ENCODE measurements at places on chromosomes 7 and 10.

DNA sequence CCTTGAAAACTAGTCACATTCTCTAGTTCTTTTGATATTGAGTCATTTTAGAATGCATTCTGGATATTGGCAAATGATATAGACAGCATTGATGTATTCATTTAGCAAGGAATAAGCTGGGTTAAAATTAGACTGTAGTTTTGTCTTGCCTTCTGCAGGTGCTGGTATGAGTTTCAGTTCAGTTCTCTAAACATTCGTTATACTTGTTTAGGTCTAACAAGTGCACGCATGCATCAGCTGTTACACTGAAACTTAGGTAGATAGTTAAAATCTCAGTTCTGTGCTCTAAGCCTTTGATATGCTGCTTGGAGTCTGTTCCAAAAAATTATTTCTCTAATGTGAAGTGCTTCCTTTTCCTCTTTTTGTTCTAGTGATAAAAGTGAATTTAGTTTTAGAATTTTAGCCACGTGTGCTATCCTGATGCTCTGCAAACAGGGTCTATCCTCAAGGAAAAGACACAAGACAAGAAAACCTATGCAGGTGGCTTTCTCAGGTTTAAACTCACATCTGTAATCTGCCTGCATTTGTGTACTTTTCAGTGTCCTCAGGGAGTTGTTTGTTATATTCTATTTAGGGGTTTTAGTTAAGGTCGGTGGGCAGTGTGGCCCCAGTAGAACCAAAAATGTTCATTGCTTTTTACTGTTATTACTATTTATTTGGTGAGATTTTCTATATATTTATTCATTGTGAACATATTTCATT, 409.0 kb downstream of the CDC14C start:
- no peak for DNase-seq

- DNase-seq, result no peak
These were observed 28.2 kb downstream of the CDK14 start for GRCh38 chr7:90624225-90624911.

DNA sequence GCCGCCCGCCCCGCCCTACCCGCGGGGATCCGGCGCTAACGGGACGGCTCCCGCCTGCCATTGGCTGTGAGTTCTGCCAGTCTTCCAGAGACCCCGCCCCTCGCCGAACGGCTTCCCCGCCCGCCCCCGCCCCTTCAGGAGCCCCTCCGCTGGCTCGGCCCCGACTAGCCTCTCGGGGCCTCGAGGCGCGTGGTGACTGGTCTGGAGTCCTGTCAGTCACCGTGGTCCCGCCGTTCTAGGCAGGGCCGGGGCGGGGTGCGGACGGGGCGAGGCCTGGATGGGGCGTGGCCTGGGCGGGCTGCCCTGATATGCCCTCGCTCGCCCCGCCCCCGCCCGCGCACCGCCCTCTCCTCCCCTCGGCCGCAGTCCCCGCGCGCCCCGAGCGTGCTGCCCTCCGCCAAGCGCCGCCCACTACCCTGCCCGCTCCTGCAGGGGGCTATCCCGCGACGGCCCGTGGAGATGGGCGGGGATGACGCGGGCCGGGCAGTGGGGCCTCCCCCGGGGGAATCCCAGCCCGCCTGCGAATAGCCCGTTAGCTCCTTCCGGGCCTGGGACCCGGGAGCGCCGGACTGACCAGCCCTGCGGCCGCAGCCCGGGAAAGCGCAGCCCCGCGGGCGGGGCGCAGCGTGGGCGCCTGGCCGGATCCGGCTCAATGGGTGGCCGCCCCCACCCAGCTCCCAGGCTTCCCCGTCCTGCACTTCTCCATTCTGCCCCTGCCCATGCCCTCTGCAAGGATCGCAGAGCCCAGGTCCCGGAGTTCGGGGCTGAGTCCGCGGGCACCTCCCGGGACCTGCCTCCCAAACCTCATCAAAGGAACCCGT, 444 bp upstream of the HIP1 start:
- peak; percentile 45 for DNase-seq

DNA sequence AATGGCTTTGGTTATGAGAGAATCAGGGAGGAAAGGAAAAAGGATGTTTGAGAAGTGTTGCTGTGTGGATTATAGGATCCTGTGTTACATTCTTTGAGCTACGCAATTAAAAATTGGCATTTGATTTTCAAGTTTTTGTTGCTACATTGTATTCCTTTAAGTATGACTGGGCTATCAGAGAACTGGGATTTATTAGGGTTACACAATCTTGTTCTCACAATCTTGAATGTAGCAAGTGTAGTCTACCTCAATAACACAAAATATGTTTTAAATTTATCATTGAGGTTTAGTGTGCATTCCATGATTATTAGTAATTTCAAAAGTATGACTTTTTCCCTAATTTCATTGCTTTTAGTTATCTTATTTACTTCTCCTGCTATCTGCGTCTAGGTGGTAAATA, 113.9 kb downstream of the CACNB2 start:
- DNase-seq, result no peak

DNA sequence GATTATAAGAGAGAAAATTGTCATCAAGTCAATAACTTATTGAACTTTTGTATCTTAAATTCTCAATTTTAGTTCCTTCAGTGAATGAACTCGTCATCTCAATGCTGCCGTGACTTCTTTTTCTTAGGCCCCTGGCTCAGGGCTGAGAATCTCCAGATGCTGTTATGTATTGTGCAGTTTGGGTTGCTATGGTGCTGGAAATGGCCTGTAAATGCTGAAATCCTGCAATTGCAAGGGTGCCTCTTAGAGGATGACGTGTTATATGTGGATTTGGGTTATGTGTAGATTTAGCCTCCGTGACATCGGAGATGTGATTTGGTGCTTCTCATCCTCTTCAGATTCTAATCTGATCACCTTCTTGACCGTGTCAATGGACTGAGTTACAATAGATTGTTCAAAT, 55.7 kb upstream of the ZRANB1 start:
- no peak for DNase-seq

- no peak for DNase-seq
These were observed 31.0 kb upstream of the PFKP start for GRCh38 chr10:3036155-3037021.

DNA sequence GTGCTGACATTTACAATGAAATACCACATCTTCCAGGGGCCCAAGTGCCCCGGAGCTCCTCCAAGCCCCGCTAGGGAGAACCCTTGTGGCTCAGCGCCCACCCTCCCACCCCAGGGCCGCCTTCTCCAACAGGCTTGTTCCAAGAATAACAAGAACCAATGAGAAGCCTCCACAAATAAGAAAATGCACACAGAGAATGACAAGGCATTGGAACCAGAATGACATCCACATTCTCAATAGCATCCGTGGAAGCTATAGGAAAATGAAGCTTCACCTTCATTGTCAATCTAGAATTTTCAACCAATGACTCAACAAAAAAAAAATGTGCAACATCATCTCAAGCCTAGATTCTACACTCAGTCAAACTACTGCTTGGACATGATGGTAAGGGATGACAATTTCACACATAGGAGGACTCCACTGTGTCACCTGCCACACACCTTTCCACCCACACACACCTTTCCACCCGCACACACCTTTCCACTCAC, 50.4 kb upstream of the PPP2R2D start:
- no peak for DNase-seq

- no peak for DNase-seq
These were observed 238.1 kb upstream of the GLI3 start for GRCh38 chr7:42475082-42475481.

GRCh38 chr7:145698526-145699262, 417.9 kb upstream of the CNTNAP2 start:
- no peak for DNase-seq

GRCh38 chr10:93383562-93383981, 98.6 kb downstream of the MYOF start:
- no peak for DNase-seq

DNA sequence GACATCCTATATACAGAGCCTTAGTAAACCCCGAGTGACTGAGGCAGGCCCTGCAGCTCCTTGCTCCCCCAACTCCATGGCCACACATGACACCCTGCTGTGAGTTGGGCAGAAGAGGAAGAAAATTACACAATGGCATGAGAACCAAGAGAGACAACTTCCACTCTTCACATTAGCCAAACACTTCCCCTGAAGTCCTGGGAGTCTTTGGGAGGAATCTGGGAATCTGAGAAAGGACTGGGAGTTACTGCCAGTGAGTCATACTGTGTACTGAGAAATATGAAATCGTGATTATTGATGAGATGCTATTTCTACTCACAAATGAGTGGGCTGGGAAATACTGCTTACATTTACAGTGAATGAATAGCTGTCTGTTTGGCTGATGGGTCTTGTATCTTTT, 116.6 kb downstream of the SPAG6 start:
- DNase-seq, result no peak

DNA sequence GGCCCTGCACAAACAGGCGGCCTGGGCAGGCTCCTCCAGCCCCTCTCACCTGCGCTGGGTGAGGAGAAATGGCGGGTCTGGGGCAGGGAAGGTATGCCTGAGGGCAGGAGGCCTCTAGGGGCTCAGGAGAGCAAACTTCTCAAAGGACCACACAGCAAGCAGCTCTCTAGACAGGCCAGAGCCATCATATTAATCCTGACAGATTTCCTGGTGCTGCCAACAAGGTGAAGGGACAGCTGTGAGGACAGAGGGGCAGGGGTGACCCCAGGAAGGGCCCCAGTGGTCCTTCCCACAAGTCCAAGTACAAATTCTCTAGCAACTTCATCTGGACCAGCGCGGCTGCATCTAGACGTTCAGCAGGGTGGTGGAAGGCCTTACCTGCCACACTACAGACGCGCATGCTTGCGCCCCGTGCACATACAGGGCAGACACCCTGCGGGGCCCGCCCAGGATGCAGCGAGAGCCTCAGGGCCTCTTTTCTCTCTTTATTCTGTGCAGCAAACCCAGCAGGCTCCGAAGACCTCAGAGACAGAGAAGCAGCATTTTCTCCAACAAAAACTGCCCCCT, 62.1 kb downstream of the ZRANB1 start:
- no peak for DNase-seq

DNA sequence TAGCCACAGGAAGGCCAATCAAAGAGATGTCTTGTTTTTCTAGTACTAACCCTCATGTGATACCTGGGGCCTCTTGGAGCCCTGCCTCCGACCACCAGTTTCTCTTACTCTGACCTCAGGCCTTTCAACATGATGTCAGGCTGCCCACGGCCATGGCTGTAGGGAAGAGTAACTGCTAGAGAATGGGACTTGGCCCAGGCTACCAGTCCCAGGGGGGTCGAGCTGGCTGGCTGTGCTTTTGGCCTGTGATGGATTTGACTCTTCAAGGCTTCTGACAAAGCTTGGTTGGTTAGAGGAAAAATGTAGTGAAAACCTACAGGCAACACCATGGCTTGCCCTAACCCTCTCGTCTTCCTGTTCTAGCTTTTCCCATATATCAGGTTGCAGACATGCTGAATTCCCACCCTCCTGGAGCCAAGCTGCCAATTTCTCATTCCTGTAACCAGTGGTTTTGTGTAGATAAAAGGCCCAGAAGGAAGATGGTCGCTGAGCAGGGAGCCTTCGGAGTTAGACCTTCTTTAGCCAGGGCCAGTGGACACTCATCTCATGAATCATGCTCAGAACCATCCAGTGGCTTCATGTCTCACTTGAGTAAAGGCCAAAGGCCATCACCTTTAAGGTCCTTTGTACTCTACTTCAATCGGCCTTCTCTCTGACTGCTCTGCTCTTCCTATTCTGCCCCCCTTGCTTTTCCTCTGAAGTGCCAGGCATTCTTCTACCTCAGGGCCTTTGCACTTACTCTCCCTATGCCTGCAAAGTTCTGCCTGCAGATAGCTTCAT, 19.7 kb downstream of the SUFU start:
- DNase-seq, result no peak

DNA sequence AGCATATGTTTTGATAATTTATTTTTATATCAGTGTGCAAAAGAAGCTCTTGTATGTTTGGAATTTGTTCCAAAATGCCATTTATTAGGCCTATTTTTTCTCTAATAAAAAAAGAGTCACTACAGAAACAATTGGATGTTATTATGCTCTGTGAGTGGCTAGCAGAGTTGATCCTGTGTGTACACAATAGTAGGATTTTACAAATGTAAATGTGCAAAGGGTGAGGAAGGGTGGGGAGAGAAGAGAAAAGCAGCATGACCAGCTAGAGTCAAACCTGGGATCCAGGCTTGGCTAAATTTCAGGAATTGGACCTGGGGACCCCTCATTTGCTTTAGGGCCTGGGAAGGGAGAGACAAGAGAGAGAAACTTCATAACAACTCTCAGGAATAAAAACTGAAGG, 32.5 kb downstream of the SEMA3A start:
- DNase-seq, result no peak

GRCh38 chr7:117704063-117704462, 169.2 kb downstream of the CTTNBP2 start:
- DNase-seq, result no peak

- DNase-seq, result no peak
These were observed 419.2 kb upstream of the NFE2L3 start for GRCh38 chr7:25732766-25733217.

DNA sequence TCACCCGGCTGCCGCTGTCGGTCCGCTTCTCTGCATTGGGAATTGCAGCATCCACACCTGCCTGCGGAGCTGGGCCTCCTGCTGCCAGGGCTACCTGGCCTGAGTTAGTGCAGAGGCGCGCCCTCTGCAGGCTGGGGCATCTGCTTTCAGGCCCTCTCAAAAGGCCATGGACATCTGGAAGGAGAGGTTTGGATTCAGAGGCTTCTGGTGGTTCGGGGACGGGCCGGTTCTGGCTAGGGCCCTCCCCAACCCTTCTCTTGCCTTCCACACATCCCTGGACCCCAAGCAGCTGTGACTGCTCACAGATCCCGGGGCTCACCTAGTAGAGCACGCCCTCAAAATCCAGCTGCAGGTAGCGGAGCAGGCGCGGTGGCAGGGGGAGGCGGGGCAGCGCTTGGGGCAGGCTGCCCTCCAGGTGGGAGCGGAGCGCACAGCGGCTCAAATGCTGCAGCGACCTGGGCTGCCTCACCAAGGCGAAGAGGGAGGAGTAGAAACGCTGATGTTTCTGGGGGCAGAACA, 8.4 kb upstream of the GBX1 start:
- DNase-seq, result no peak

GRCh38 chr7:87966271-87966670, 32.2 kb downstream of the ADAM22 start:
- no peak for DNase-seq

DNA sequence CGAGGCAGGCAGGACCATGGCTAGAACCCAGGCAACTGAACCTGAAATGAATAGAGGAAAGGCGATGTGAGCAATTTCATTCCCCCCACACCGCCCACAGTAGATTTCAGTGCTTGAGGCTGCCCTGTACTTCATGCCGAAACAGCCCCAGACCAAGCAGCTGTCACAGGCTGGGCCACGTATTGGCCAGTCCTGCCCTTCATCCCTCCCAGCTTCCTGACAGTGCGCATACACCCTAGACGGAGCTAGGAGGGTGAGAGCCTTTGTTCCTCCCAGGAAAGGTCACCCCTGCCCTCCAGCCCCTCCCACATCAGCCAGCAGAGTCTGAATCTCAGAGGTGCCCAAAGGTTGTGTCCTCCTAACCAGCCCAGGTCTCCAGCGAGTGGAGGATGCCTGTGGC, 98.8 kb downstream of the ZMIZ1 start:
- DNase-seq, result no peak

- DNase-seq, result no peak
These were observed 128.7 kb downstream of the ELAPOR2 start for GRCh38 chr7:86930554-86931307.

- no peak for DNase-seq
These were observed 687 bp upstream of the DKK1 start for GRCh38 chr10:52313256-52313932.
